ENCODE measurements at places on chromosomes 2 and 18.

- DNase-seq: no peak
Measured at GRCh38 chr2:33215299-33215698, 261.1 kb upstream of the RASGRP3 start.

- DNase-seq: no peak
Measured at GRCh38 chr18:44537526-44537925, 143.2 kb upstream of the SETBP1 start.

- DNase-seq: no peak
Measured at GRCh38 chr2:73297151-73297559, 3.8 kb upstream of the EGR4 start.

DNA sequence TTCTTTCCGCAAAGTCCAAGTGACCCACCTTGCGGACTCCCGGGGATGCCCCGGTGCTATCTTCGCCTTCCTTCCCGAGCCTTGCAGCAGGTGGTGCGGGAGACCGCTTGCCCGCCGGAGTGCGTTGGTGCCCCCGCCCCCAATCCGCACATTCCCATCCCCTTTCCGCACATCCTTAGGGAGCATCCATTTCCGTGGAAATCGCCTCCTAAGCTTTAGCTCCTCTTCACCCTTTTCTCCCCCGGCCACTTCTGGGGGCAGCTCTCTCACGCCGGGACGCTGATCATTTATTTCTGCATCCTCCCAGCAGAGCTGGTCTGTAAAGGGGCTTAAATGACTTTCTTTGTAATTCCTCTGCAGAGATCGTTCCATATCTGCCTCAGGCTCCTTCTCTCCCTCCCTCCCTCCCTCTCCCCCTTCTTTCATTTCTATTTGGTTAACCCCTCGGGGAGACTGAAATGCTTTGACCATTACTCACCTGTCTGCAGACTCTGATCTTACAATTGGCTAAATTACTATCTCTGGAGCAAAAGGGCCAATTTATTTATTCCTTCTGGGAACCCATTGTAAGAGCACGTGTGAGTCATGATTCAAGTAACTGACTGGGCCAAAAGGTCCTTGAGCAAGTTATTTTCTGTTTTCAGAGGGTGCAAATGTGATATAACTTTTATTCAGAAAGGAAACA, 1.3 kb upstream of the LYPD1 start:
- no peak for DNase-seq

DNA sequence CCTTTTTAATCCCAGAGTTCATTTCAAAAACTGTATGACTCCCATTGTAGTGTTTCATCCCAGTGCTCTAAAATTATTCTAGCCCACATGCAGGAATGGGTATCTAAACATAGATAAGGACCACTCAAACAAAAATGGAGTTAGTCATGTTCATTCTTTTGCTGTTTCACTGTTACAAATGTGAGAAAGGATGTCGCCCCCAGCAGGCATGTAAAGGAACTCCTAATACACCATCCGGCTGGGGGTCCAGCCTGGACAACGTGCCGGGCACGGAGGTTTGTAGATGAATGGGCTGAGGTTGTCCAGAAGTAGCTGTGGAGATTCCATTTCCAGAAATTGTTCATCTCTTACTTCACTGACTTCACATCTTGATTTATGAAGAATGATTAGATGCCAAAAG, 101.9 kb upstream of the RAB12 start:
- no peak for DNase-seq

GRCh38 chr2:228927028-228928010, 343.8 kb downstream of the PID1 start:
- DNase-seq: no peak

- DNase-seq: peak; percentile 47
Measured at GRCh38 chr2:176001281-176001915, 669 bp downstream of the LNPK start.

GRCh38 chr2:109260886-109261700, 132.1 kb downstream of the SH3RF3 start:
- DNase-seq: no peak

DNA sequence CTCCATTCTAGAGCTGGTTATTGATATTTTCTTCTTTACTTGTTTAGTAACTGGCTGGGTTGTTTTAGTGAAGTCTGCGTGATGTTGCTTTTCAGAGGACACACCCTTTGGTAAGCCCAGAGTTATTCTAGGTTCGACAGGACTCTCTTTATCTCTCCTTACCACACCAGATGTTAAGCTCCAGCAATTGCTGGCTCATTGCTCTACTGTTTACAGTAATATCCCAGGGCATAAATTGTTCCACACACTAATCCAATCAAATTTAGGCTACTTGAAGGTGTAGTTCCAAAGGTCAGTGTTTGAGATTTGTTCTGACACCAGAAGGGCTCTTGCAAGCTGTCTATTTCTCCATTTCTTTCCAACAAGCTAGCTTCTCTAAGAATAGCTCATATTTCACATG, 506.6 kb downstream of the NR4A2 start:
- no peak for DNase-seq

- peak; percentile 53 for DNase-seq
Measured at GRCh38 chr2:222708274-222708710, 36.8 kb downstream of the MOGAT1 start.

DNA sequence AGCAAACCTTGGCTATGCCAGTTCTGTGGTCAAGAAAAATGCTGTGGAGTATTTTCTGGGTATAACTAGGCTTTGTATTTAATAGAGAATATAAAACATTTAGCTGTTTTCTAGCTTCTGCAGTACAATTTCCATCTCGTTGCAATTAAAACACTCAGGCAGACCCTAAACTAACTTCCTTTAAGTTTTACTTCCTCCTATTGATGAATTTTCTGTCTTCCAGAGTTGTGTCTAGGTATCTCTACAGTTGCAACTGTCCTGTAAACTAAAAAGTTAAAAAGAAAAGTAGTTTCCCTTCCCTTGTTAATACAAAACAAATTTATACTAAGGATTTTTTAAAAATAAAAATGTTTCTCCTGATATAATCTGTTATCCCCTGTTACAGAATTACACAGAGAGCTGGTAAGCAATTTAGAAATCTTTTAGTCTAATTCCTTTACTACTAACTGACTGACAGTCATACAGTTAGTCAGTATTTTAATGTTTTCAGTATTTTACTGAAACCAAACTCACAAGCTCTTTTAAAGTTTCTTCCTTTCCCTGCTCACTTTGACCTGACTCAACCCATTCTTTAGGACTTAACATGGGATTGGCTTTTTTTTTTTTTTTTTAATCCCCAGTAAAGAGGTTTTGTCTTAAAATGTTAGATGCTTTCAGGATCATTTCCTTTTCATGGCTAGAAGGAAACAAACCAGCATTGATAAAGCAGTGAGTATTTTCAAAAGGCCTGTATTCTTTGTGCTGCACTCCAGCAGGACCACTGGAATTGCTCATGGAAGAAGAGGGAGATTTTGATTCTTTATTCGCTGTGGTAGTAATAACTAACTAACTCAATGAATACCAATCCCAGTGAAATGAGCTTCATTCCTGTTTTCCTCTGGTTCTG, 22.9 kb downstream of the ITGAV start:
- no peak for DNase-seq

- no peak for DNase-seq
Measured at GRCh38 chr18:39274535-39274934, 1708.9 kb upstream of the CELF4 start.

DNA sequence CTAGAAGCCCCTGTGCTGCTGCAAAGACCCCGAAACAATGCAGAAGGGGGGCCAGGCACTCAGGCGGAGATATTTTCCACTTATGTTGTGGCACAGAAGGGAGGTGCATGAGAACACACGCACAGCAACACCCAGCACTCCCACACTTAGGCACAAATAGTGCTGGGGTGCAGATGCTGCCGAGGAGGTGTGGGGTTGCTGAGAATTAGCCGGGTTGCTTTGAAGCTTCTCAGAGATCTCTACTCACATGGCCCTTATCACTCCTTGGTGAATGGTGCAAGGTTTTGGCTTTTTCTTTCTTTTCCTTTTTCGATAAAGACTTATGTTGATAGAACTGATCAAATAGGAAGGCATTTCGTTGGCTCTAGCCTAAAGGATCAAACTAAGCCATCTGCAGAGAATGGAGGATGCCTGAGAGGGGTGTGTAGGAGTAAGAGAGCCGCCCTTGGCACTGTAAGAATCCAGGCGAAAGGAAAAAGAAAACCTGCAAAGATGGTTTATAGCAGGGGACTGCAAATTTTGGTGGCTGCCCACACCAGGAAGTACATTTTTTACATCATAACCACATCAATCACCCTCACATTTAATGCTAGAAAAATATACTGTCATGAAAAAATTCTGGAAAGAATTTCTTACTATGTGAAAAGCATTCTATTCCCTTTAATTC, 27.9 kb upstream of the FHL2 start:
- no peak for DNase-seq

DNA sequence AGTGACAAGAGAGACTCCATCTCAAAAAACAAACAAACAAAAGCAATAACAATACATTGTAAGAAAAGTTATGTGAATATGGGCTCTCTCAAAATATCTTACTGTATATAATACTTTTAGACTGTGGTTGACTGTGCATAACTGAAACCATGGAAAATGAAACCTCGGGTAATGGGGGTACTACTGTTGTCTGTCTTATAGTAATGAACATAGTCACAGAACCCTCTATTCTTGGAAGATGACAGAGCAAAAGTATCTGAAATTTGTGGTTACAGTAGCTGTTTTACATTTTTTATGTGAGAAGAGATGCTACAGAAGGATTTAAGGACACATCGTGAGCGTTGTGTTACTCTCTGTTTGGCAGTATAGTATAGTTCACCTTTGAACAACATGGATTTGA, 60.5 kb downstream of the MAP4K4 start:
- DNase-seq: no peak

- no peak for DNase-seq
Measured at GRCh38 chr2:173226899-173227698, 127.6 kb upstream of the CDCA7 start.

- DNase-seq: no peak
Measured at GRCh38 chr2:156511122-156511521, 74.9 kb downstream of the GPD2 start.

GRCh38 chr2:79910643-79911042, 393.9 kb downstream of the LRRTM1 start:
- DNase-seq: no peak

DNA sequence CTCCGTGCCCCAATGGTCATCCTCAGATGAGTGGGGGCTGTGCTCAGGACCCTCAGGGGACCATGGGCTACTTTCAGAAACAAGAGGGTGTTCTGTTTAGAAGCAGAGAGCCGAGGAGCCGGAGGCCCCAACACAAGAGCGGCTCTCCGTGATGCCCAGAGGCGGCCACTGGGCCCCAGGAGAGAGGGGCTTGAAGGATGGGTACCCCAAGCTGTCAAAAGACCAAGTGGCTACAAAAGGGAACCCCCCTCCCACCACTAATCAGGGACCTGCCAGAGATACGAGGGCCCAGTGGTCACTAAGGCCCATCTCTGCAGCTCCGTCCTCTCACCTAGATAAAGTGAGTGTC, 93.6 kb downstream of the HDAC4 start:
- DNase-seq: no peak

DNA sequence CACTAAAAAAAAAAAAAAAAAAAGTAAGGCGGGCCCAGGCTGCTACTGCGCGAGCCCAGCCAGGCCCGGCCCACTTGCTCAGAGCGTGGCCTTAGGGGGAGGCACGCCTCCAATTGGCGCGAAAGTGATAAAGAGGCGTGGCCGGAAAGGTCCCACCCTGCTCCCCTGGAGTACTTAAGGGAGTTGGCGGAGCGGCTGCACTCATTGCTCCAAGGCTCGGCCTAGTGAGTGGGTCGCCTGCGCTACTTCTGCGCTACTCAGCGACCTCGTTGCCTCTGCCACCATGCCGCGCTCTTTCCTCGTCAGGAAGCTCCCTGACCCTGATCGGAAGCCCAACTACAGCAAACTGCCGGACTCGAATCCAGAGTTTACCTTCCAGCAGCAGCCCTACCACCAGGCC, 36.9 kb downstream of the UNC80 start:
- DNase-seq: no peak

GRCh38 chr2:69300650-69301049, 86.4 kb downstream of the GFPT1 start:
- DNase-seq: no peak

- DNase-seq: no peak
Measured at GRCh38 chr2:205904873-205905272, 181.1 kb downstream of the INO80D start.

GRCh38 chr18:21331065-21331464, 89.0 kb downstream of the GREB1L start:
- no peak for DNase-seq

DNA sequence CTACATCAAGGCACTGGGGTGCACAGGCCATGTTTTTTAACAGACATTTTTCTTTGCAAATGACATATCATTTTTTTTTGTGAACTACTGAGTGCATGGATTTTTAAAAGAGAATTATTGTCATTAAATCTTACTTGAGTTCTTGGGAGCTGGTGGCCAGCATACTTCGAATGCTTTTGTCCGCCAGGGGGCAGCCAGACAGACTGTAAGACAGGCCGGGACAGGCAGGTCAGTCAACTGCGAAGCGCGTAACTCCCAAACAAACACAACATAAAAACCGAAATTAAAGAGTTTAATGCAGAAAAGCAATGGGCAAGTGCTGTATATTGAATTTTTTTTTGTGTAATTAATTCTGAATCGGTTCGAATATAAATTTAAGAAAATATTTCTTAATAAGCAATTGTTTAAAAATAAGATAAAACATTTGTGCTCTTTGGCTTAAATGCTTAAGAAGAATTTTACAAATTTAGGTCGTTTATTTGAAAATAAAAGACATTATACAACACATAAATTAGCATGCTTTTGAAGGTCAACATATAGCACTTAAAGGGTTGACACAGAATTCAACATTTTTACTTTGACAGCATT, 142.2 kb upstream of the PXDN start:
- DNase-seq: peak; percentile 64

GRCh38 chr2:165113414-165113813, 90.4 kb downstream of the SCN3A start:
- DNase-seq: no peak

DNA sequence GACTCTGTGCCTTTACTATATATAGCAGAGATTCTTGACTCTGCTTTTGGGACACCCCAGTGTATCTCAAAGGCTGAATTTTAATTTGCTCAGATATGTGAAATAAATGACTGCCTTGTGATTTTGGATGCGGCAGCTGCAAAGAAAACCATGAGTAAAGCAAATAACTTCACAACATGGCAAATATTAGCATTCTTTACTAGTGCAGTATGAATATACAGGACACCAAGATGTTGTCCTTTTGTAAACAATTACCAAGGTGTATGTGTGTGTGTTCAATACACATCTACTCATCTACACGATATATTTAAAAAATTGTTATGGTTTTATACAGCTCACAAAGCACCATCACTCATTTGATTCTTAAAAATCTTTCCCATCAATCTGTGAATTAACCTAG, 70.6 kb upstream of the TCF4 start:
- no peak for DNase-seq
